ENCODE measurements at places on chromosomes 2 and 18.
A peak's percentile ranks its signal among the peaks of the same experiment; 100 is the strongest.

- DNase-seq, result no peak
These were observed 51.8 kb upstream of the RAB27B start for GRCh38 chr18:54776282-54776977.

GRCh38 chr18:31598021-31598805 is 6.5 kb downstream of the TTR start:
- no peak for DNase-seq

- no peak for DNase-seq
These were observed 25.1 kb downstream of the BMP10 start for GRCh38 chr2:68846091-68846490.

- no peak for DNase-seq
These were observed 267.1 kb downstream of the PRKCE start for GRCh38 chr2:45918463-45919159.

DNA sequence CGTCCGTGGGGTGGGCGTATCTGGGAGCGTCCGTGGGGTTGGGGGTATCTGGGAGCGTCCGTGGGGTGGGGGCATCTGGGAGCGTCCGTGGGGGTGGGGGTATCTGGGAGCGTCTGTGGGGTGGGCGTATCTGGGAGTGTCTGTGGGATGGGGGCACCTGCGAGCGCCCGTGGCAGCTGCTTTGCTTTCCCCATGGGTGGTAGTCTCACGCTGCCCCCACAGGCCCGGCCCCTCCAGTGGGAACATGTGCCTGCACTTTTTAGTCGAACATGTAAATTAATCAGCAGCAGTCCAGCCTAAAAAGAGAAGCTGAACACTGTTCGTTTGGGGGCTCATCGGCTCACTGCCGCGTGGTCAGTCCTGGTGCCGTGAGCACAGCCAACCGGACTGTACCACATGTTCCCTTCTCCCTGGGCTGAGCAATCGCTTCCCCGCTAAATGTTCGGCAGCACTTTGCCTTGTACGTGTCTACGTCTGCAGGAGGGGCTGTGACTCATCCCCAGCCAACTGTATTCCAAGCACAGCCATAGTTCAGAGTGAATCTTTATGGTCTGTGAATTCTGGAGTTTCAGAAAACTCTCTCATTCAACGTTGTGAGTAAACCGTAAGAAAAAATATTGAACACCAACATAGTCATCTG is 271.5 kb downstream of the AGAP1 start:
- DNase-seq, result no peak

DNA sequence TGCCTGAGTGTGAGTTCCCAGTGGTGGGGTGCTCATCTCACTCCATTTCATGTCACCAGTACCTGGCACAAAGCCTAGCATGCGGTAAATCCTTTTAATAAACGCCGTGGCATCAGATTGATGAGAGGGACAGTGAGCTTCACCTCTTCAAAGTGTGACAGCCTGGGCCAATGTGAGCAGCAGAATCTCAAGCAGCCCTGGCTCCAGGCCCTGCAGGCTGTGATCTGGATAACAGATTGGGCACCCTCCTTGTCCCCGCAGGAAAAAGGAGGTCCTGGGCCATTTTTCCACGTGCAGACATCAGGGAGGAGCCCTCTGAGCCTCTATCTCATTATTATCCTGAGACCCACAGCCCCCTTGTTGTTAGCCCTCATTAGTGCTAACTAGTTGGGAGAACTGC is 34.8 kb downstream of the TET3 start:
- no peak for DNase-seq

DNA sequence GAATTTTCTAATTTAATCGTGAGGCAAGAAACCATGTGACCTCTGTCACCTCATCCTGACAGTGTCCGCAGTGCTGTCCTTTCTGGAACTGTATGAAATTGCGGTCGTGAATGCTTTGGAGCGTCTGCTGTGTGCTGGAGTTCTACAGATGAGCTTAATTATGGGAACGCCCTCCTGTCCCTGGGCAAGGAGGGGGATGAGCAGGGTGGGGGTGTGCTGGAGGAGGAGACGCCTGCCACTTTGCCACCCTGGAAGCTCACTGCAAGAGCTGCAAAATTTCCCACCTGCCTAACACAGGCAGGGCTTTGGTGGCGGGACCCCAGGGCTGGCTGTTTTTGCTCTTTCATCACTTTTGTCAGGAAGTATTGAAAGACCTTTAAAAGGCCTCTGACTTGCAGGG is 6.5 kb downstream of the LPIN1 start:
- no peak for DNase-seq

GRCh38 chr2:66899648-66900047 is 464.7 kb downstream of the MEIS1 start:
- DNase-seq, result no peak

- no peak for DNase-seq
These were observed 40.0 kb upstream of the PUM2 start for GRCh38 chr2:20390524-20391123.

DNA sequence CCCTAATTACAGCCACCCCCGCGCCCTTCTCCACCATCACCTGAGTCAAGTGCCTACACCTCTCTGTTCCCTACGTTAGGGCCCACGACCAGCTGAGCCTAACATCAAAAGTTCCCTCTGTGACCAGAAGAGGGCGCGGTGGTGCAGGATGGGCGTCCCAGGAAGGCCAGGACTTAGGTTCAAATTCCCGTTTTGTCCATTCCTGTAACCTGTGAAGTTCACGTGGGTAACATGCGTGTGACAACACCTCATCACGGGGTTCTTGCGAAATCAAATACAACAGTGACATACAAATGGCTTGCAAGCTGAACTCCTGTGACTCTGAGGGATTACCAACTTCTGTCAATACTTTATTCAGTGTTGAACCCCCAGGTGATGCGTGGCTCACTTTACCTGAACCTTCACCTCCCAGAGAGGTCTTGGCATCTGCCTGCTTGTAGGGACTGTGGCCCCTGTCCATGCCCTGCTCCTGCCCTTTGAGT is 207.9 kb downstream of the ARL4C start:
- peak; percentile 53 for DNase-seq

DNA sequence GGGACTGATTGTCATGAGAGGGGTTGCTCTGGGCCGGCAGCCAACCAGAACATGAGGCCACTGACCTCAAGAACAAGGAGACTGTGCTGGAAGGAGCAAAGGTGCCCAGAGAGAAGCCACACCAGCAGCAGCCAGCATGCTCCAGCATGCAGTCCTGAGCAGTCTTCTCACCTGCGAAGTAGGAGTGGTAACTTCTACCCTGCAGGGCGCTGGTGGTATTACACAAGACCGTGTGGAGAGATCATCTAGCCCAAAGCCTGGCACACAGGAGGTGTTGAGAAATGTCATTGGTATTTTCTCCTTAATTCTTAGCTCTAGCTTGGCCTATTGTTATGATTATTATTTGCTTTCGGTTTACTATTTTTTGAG is 132.7 kb downstream of the TSN start:
- no peak for DNase-seq

- no peak for DNase-seq
These were observed at the start of gene LAMA1 for GRCh38 chr18:7117390-7118355. Gene LAMA1, minus strand, starts transcription at chr18:7117797. Its CDS starts 77 bp downstream, at chr18:7117720.

DNA sequence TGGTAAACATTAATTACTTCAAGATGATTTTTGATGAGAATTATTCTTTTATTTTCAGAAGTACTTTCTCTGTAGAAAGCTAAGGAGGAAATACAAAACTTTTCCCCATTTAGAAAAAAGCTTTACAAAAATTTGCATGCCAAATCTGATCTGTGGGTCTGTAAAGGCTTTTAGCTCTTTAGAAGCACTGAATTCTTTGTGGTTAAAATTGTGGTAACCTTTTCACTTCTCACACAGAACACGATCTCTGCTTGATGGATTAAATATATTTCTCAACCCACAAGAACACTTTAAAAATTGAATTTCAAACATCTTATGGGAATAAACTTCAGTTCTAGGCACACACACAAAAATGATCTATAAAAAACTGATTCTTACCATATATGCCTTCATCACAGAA is 63.7 kb downstream of the VIL1 start:
- DNase-seq, result no peak

DNA sequence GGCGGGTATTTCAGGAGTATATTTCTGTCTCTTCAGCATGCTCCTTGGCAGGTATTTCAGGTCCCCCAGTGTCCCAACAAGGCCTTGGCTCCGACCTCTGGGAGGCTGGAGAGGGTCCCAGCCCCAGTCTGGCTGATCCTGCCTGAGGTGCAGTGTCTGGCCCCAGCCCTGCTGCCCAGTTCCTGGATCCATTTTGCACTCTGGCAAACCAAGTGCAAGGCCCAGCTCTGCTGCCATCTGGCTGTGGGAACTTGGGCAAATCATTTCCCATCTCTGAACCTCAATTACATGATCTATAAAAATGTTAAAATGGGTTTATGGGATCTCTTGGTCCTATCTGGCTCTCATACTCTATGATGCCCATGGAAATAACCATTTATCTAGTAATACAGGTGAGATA is 63.6 kb downstream of the ZBTB7C start:
- DNase-seq, result no peak

DNA sequence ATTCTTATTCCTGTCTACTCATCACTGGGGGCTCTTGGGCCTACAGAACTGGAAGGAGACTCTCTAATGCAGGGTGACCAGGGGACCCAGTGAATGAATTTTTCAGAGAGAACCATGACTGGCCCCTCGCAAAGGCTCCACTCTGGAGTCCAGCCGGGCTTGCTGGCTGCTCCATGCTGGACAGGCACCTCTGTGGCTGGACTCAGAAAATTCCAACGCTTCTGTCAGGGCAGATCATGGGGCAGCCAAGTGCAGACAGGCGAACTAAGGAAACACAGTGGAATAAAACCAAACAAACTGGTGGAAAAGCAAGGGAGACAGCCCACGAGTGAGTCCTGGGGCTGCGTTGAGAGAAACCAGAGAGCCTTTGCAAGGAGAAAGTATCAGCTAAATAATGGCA is 57.2 kb downstream of the ACAA2 start:
- DNase-seq, result no peak

- DNase-seq, result no peak
These were observed 44.6 kb downstream of the DPP4 start for GRCh38 chr2:162029287-162029901.

GRCh38 chr18:3713166-3713565 is 263.2 kb downstream of the TGIF1 start:
- DNase-seq, result no peak

- no peak for DNase-seq
These were observed 366.3 kb upstream of the TFPI start for GRCh38 chr2:187920511-187920910.

DNA sequence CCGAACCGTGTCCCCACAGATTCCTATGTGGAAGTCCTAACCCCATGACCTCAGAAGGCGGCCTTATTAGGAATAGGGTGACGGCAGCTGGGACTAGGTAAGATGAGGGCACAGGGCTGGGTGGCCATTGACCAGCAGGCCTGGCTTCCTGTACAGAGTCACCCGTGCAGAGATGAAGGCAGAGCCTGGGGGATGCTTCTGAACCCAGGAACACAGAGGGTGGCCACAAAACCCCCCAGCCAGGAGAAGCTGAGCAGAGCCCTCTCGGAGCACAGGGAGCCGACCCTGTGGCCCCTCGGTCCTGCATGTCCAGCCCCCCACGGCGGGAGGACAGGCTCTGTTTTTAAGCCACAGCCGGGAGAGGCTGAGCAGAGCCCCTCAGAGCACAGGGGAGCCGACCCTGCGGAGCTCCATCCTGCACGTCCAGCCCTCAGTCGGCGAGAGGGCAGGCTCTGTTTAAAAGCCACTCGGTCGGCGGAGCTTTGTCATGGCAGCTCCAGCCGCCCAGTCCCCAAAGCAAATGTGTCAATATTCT is 2.7 kb downstream of the PDCD1 start:
- DNase-seq, result no peak

GRCh38 chr2:54691445-54692135 is 31.9 kb upstream of the EML6 start:
- DNase-seq, result no peak

- DNase-seq, result no peak
These were observed 606.5 kb upstream of the GYPC start for GRCh38 chr2:126049461-126049860.

- peak; percentile 80 for DNase-seq
These were observed at the start of gene TRIB2 for GRCh38 chr2:12716282-12717190. Gene TRIB2, plus strand, starts transcription at chr2:12716936. Its CDS starts 1,372 bp downstream, at chr2:12718308.
